ENCODE measurements at places on chromosomes 4 and X.

GRCh38 chrX:25020391-25020904 is 4.7 kb upstream of the ARX start:
- no peak overlapping the region for H3K27ac ChIP-seq
- H3K4me3 ChIP-seq: peak overlapping the region; percentile 5
- peaks cover 18% of the 10 kb centered on the region for H3K4me1 ChIP-seq
- H3K36me3 ChIP-seq: no peaks in the 10 kb centered on the region
- peaks cover 13% of the 10 kb centered on the region for H3K27me3 ChIP-seq

GRCh38 chr4:111630705-111631104 is 514.5 kb upstream of the FAM241A start:
- H3K27me3 ChIP-seq: no peaks in the 10 kb centered on the region
- no peak overlapping the region for H3K27ac ChIP-seq
- DNase-seq: no peak
- no peaks in the 10 kb centered on the region for H3K36me3 ChIP-seq

- H3K36me3 ChIP-seq: no peaks in the 10 kb centered on the region
- no peaks in the 10 kb centered on the region for H3K27me3 ChIP-seq
- no peak overlapping the region for H3K27ac ChIP-seq
- no peak overlapping the region for H3K4me3 ChIP-seq
- DNase-seq: no peak
These were observed 436.0 kb downstream of the CENPC start for GRCh38 chr4:67109276-67109675.

DNA sequence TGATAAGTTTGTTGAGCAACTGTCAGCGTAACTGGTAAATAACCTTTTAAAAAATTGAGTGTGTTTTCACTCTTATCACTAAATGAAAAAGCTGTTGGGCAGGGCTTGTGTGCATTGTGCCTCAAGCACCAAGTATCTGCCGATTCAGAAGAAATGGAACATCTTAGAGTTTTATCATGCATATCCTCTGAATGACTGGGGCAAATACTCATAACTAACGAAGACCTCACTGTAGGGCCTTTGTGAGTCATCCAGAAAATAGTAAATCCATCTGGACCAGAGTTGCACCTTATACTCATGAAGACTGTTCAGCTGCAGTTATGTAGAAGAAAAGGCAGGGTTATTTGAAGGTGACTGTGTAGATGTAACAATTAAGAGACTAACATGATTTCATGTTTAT is 222.1 kb downstream of the CAMK2D start:
- H3K4me1 ChIP-seq: peaks cover 8% of the 10 kb centered on the region
- DNase-seq: no peak
- no peak overlapping the region for H3K27ac ChIP-seq
- H3K27me3 ChIP-seq: no peaks in the 10 kb centered on the region
- H3K4me3 ChIP-seq: no peak overlapping the region

GRCh38 chr4:7157666-7158065 is 34.7 kb upstream of the SORCS2 start:
- H3K36me3 ChIP-seq: no peaks in the 10 kb centered on the region
- DNase-seq: no peak
- no peak overlapping the region for H3K4me3 ChIP-seq

- H3K4me1 ChIP-seq: no peaks in the 10 kb centered on the region
- H3K27me3 ChIP-seq: no peaks in the 10 kb centered on the region
- no peak overlapping the region for H3K4me3 ChIP-seq
These were observed 253.6 kb downstream of the CBLL2 start for GRCh38 chrX:22526339-22526738.

DNA sequence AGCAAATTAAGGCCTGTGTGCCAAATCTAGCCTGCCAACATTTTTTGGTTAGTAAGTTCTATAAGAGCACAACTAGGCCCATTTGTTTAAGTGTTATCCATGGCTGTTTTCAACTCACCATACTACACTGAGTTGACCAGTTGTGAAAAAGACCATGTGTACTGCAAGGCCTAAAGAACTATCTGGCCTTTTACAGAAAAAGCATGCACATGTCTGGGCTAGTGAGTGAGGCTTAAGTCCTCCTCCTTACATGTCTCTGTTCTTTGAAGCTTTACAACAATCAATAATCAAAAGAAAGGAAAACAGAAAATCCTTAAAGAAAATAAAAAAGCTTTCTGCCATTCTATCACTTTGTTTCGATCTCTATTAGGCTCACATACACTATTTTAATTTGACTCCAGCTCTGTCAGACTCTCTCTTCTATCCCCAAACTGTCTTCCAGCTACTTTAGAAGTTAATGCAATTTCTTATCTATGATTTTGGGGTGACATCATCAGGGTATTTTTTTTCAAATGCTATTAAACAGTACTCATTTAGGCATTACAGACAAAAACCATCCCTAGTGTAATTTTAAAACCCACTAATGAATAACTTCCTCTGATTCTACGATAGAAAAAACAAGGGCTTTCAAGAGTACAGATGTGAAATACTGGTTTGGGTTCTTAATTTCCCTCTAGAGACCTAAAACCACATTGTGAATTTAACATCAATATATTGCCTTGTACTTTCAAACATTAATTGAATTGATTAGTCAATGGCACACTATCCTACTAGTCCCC is 161.8 kb downstream of the MAB21L2 start:
- no peak overlapping the region for H3K27ac ChIP-seq
- H3K36me3 ChIP-seq: no peaks in the 10 kb centered on the region
- no peak overlapping the region for H3K4me3 ChIP-seq
- DNase-seq: no peak

DNA sequence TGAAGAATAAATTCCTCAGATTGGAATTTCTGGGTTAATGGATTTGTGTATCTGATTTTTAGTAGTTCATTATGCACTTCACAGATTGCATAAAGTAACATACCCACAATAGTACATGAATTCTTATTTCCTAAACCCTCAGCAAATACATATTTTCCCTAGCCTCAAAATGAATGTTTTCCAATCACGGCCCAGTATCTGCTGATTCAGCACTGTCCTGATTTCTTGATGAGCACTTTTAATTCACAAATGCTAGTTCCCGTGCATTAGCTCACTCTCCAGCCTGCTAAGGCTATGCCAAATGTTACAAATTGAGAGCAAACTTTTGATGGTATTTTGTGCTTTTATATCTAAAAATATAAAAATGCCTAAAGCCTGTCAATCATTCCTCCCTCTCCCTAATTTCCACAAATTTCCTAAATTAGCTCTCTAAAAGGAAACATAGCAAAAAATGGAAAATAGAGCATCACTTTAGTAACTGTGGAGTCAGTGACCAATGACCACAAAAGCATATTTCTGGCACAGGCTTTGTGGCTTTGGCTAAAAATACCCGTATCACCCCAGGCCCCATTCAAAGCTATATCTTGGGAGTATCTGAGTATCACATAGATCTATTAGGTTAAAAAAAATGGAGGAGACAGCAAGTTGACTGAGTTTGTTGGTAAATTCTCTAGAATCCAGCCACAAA is 75.5 kb downstream of the NAF1 start:
- H3K36me3 ChIP-seq: no peaks in the 10 kb centered on the region
- H3K4me3 ChIP-seq: no peak overlapping the region
- H3K27me3 ChIP-seq: no peaks in the 10 kb centered on the region
- no peaks in the 10 kb centered on the region for H3K4me1 ChIP-seq
- DNase-seq: no peak

DNA sequence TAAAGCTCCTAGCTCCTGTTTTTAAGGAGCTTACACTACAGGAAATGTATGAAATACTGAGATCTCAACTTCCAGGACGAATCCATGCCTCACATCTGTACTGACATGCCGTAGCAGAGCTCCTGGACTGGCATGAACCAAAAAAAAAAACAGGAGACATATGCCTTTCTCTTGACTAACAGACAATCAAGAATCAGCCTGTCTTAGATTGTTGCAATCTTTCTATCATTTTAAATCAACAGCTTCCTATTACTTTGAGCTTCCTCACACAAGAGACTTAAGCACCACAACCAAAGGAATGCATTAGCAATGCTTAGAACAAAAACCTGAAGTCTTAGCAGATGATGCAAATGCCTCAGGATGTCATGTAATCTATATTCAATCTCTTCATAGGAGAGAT is 34.7 kb upstream of the AREG start:
- no peak overlapping the region for H3K4me3 ChIP-seq
- DNase-seq: no peak
- no peak overlapping the region for H3K27ac ChIP-seq
- H3K4me1 ChIP-seq: no peaks in the 10 kb centered on the region
- no peaks in the 10 kb centered on the region for H3K36me3 ChIP-seq

DNA sequence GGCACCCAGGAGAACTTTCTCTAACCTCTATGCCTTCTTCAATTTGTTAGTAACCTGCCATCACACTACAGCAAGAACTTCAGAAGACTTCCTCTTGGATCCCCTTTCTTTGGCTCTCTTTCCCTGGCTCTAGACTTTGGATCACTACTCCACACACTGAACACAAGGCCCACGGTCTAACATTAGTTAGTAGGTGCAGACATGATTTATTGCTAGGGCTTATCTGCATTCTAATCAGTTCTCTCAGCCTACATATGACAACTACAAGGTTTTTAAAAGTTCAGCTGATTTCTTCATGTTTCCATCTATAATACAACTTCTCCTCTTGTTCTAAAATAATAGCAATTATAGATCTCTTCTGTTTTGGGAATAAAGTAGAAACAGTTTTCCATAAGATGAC is 209.1 kb upstream of the ANXA10 start:
- DNase-seq: no peak
- no peak overlapping the region for H3K4me3 ChIP-seq
- H3K27ac ChIP-seq: no peak overlapping the region
- no peaks in the 10 kb centered on the region for H3K27me3 ChIP-seq
- H3K4me1 ChIP-seq: no peaks in the 10 kb centered on the region

GRCh38 chr4:150237110-150237872 is 159.0 kb downstream of the DCLK2 start:
- H3K27ac ChIP-seq: no peak overlapping the region
- H3K4me3 ChIP-seq: no peak overlapping the region
- no peaks in the 10 kb centered on the region for H3K4me1 ChIP-seq

GRCh38 chrX:350534-351323 is 32.1 kb upstream of the GTPBP6 start:
- H3K27me3 ChIP-seq: no peaks in the 10 kb centered on the region
- H3K4me1 ChIP-seq: no peaks in the 10 kb centered on the region
- no peak overlapping the region for H3K4me3 ChIP-seq
- H3K27ac ChIP-seq: no peak overlapping the region
- H3K36me3 ChIP-seq: no peaks in the 10 kb centered on the region
- no peak for DNase-seq

DNA sequence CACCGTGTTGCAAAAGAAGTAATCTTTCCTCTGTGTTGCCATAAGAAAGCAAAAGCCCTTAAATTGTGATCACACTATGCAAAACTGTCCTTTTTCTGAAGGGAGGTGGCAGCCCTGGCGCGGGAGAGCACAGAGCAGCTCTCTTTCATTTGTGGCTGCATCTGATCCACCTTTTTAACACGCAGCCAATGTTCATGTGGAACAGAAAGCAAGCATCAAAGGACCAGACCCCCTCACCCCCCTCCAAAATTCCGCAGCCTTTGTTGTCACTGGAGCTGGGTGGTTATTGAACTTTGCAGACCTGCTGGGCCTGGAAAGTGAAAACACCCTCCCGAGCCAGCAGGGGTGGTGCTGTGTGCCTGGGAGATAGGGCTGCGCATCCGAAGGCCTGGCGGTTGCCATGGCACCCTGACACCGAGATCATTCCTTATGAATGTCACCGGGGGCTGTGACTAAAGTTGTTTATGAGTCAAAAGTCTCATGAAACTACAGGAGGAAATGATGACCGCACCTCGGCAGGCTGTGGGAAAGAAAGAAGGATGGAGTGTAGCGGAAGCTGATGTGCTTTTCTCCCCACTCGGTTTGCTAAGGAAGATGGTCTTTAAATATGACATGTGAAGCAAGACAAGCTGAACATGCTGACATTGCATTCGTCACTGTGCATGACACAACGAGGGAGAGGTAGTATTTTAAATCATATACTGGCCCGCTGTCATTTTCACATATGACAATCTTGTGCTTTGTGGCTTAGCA is 367.4 kb downstream of the UNC5C start:
- H3K27ac ChIP-seq: no peak overlapping the region
- no peaks in the 10 kb centered on the region for H3K4me1 ChIP-seq
- no peaks in the 10 kb centered on the region for H3K27me3 ChIP-seq

GRCh38 chr4:177450426-177451107 is 8.3 kb upstream of the AGA start:
- H3K4me1 ChIP-seq: no peaks in the 10 kb centered on the region
- no peak overlapping the region for H3K4me3 ChIP-seq
- no peak overlapping the region for H3K27ac ChIP-seq
- no peaks in the 10 kb centered on the region for H3K36me3 ChIP-seq
- no peaks in the 10 kb centered on the region for H3K27me3 ChIP-seq

- H3K4me1 ChIP-seq: peaks cover 20% of the 10 kb centered on the region
- peak overlapping the region; percentile 6 for H3K4me3 ChIP-seq
- H3K27ac ChIP-seq: no peak overlapping the region
- H3K27me3 ChIP-seq: no peaks in the 10 kb centered on the region
These were observed 23.3 kb downstream of the HAND2 start for GRCh38 chr4:173506597-173507211.

DNA sequence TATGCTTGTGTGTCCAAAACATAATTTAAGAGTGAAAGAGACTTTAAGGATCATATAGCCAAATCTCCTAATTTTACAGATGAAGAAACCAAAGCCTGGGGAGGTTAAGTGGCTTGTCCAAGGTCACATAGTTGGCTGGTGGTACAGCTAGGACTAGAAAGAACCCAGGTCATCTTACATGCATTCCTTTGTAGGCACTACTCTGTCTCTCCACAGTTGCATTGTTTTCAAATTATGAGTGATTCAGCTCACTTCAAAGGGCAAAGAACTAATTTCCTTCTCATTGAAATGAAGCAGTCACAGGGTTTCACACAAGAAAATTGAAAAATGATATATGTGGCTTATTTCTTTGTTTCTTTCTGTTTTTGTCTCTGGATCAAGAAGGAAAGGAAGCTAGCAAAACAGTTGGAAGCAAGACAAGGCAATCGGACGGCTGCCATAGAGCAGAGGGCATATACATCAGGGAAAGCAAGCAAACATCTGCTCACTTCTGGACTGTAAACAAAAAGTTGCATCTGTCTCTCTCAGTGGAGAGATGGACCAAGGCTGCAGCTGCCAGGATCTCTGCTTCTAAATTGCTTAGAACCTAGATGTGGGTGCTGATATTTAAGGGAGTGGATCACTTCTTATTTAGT is 107.5 kb upstream of the AMOT start:
- no peaks in the 10 kb centered on the region for H3K27me3 ChIP-seq
- no peaks in the 10 kb centered on the region for H3K4me1 ChIP-seq
- no peak overlapping the region for H3K27ac ChIP-seq
- H3K36me3 ChIP-seq: no peaks in the 10 kb centered on the region
- no peak overlapping the region for H3K4me3 ChIP-seq

GRCh38 chr4:149264093-149264733 is 551.4 kb downstream of the IQCM start:
- no peak overlapping the region for H3K27ac ChIP-seq
- H3K4me3 ChIP-seq: no peak overlapping the region
- H3K27me3 ChIP-seq: no peaks in the 10 kb centered on the region
- H3K4me1 ChIP-seq: no peaks in the 10 kb centered on the region

Data from upper lobe of left lung (tissue), 6 donors.